ENCODE measurements at places on chromosomes 1 and 21.

DNA sequence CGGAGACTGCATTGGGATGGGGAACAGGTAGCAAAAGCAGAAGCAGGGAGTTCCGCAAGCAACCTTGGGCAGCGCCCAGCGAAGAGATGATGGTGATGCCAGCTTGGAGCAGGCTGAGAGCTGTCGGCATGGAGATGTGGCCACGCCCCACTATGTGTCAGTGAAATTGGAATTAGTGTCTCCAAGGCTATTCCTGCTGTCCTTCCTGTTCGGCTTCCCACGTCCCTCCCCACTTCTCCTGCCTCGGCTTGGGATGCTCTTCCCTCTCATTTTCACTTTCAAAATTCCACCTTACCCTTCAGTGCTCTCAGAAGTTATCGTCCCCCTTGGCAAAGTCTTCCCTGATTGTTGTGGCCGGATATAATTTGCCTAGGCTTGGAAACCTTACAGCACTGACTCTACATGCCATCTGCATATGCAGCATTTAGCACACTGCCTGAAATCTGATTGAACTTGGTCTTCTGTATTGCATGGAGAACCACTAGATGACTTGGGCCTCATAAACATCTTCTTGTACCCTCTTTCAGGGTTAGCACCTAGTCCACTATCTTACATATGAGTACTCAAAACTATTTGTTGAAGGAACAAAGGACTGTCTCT, 270.7 kb upstream of the RUNX1 start:
- no peak for DNase-seq

DNA sequence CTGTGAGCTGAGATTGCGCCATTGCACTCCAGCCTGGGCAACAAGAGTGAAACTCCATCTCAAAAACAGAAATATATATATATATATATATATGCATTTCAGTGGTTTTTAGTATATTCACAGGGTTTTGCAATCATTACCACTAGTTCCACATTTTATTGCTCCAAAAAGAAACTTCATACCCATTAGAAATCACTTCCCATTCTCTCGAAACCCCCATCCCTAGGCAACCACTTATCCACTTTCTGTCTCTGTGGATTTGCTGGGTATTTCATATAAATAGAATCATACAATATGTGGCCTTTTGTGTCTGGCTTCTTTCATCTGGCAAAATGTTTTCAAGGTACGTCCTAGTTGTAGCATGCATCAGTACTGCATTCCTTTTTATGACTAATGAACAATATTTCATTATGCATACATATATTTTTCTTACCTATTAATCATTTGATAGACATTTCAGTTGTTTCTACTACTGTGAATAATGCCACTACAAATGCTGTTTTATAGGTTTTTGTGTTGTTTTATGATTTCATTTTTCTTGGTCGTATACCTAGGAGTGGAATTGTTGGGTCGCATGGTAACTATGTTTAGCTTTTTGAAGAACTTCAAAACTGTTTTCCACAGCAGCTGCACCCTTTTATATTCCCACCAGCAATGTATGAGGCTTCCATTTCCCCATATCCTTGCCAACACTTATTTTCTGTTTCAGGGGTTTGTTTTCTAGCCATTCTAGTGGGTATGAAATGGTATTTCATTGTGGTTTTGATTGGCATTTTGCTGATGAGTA, 95.9 kb downstream of the PHTF1 start:
- no peak for DNase-seq

- DNase-seq = no peak
Observed at GRCh38 chr21:26148840-26149354, 21.7 kb downstream of the APP start.

- DNase-seq = no peak
Observed at GRCh38 chr1:209728466-209728865, 23.8 kb downstream of the HSD11B1 start.

DNA sequence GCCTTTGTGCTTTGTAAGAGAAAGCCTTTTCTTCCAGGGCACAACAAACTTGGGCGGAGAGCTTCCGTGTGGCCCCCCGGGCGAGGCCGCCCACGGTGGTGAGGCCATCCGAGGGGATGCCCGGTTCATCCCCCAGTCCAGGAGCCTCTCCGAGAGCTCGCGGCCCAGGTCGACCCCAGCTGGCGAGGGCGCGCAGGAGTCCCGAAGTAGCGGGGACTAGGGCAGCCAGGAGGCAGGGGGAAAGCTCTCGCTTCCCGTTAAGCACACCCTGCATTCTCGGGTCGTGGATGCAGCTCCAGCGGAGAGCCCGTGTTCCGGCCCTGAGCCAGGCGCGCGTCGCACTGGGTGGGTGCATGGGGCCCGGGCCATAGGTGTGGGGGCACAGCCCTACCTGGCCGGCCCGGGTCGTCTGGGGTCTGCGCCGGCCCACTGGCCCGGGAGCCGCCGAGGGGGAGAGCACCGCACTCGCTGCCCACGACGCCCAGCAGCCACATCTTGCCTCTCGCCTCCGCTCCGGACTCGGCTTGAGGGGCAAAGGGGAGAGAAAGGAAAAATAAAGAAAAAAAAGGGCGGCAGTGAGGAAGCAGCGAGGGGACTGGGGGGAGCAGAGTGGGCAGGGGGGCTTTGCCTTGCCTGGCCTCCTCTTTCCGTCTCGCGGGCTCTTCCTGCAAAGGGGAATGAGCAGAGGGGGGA, 1.8 kb downstream of the RNF220 start:
- DNase-seq = no peak

DNA sequence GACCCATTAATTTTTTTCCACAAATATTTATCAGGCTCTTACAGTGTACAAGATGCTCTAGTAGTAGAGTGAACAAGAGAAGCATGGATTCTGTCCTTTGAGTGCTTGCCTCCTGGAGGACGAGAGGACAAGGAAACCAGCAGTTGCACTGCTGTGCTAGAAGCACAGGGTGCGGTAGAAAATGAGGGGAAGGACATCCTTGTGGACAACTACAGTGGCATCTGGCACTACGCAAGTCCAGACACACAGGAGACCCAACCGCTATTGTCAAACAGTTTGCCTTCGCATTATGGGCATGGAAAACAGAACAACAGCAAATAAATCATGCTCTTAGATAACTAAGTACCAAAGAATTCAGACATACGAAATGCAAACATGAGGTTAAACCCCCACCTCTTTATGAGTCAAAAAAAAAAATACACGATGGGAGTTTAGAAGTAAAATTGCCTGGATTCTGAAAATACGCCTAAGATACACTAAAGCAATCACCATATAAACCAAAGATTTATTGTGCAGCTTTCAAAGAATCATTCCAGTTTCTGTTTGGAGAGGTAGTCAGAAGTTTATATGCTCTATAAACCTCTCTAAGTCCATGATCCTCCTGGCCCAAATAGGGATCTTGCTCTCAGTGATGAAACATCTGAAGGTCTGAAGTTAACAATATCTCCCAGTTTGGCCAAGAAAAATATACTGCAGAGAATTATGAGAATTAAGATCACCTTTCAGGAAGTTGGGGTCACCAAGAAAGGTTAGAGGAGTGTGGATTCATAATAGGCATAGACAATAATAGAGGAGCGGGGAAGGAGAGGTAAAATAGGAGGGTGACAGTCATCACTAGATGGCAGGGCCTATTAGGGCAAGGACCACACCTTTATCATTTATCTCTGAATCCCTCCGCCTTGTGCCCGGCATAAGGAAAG, 307.8 kb downstream of the NFIA start:
- no peak for DNase-seq

DNA sequence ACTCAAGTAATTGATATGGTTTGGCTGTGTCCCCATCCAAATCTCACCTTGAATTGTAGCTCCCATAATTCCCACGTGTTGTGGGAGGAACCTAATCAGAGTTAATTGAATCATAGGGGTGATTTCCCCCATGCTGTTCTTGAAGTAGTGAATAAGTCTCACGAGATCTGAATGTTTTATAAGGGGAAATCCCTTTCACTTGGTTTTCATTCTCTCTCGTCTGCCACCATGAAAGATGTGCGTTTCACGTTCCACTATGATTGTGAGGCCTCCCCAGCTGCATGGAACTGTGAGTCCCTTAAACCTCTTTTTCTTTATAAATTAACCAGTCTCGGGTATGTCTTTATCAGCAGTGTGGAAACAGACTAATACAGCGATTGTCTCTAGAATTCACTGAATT, 135.4 kb downstream of the BACH1 start:
- DNase-seq = no peak

Measured in activated naive CD4-positive, alpha-beta T cell (primary cell).